Renal cortex interstitium (tissue), 15 donors: ENCODE measurements at places on chromosomes 12 and 14.

DNA sequence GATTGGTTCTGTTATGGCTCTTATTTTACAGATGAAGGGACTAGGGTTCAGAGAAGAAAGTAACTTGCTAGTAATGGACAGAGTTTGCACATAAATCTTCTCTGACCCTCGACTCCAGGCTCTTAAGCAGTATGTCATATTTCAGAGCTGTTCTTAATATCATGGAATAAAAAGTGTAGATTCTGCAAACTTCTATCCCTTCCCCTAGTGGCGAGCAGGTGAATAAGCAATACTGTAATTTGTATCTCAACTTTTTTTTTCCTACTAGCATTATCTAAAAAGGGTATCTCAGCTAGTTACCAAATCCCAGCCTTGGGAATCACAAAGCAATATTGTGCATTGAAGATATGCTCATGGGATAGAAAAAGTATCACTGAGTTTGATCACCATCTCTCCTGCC, 83.2 kb downstream of the ANO4 start:
- no peak for DNase-seq

DNA sequence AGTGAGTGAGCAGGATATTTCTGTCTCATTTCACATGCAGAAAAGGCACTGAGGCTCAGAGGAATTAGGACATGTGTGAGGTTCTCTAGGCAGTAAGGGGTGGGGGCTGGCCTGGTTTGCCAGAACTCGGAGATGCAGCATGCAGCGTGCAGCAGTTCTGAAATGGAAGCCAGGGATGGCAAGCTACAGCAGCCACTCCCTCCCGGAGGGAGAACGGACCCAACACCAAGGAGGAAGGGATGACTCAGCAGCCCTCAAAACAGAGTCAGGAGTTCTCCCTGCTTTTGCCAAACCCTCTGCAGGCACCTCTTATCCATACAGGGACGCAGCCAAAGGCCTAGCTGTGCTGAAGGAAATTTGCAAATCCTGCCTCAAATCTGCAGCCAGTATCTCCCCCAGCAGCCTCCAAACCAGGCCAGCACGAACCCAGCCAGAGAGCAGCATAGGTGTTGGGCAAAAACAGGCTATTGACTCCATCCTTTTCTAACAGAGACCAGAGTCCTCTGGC, 10.3 kb upstream of the SERPINA3 start:
- DNase-seq: no peak

DNA sequence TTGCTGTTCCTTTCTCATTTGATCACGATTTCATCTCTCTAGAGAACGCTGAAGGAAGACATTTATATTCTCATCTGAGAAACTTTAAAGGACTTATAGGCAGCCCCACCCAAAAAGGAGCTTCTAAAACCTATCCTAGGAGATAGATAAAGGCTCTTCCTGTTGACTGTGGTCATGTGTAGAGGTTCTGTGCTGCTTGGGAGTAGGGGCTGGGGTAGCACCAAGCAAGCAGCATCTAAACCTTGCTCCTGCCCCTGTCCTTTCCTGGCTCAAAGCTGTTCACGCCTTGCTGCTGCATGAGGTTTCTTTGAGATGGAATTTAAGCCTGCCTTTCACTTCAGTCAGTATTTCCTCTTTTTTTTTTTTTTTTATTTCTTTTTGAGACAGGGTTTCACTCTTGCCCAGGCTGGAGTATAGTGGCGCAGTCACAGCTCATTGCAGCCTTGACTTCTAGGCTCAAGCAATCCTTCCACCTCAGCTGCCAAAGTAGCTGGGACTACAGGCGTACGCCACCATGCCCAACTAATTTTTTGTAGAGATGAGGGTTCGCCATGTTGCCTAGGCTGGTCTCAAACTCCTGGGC, 41.4 kb downstream of the RAB35 start:
- no peak for DNase-seq

DNA sequence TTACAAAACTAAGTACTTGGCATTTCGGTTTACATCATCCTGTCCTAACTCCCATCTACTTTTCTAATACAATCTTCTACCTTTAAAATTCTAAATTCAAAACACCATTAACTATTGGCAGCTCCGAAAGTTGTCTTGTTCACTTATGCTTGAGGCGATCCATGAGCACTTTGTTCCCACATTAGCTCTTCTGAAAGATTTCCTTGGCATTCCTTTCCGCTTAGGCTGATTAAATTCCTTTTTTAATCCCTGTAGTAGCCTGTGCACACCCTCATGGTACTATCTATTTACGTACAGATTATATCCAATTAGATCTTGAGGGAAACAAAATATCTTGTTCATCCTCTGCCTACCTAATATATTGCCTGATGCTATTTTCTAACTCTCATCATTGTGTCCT, 480.7 kb downstream of the PRKD1 start:
- DNase-seq: no peak

- no peak for DNase-seq
Measured at GRCh38 chr14:44745371-44745770, 216.4 kb downstream of the KLHL28 start.

GRCh38 chr14:92421751-92422150, 91.8 kb upstream of the RIN3 start:
- DNase-seq: no peak

DNA sequence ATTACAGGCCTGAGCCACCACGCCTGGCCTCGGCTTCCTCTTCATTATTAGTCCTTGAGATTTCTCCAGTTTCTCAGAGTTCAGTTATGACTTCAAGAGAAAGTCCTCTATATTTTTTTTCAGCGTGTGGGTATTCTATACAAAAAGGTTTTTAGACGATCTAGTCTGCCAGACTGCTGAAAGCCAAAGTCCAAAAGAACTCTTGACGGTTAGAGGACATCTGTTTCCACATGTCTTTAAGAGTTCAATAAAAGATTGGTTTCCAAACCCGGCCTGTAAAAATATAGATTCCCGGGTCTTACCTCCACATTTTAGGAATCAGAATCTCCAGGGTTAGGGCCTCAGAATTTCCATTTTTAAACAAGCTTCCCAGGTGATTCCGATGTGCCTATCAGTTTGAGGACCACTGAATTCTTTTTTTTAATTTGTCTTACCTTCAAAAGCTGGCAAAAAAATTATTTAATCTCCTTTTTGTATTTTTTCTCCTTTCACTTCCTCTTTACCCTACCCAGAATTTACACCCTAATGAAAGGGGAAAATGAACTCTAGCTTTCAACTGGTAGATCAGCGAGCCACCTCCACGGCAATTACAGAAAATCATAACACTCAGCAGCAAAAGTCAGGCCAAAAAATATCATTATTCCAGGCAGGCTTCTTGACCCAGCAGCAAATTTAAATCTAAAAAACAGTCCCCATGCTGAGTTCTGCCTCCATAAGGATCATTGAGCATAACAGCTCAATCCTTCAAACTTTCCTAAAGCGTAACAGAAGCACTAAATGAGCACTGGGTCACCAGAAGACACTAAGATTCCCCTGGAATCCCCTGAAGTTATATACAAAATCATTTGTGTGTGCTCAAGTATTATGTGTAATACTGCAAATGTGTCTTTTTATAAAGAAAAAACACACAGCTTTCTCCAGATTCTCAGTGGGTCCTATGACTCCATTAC, 8.7 kb downstream of the NT5DC3 start:
- DNase-seq: no peak
